ENCODE measurements at places on chromosomes 7 and 10.

- peak; percentile 17 for DNase-seq
These were observed 10.5 kb upstream of the MTPAP start for GRCh38 chr10:30359373-30360206.

DNA sequence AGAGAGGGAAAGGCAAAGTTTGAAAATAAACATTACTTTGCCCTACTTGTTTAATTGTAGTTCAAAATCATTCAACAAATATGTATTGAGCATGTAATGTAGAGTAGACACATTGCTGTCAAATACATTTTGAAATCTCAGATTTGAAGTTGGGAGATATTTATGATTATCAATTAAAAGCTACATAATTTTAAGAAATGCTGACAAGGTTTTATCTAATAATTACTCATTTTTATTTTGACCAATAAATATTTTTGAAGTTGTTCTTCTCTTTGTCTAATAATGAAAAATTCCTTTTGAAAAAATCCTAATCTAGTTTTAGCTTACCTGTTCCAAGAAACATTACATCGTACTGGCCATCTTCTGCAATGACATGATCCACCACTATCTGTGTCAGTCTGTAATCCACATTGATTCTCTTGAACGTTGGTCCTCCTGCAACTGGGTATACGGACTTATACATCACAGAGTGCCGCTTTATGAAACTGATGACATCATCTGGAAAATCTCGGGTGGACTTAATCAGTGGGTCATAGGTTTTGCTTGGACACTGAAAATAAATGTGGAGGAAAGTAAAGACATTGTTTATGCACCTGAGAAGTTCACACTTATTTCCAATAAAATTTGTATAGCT, 164.7 kb downstream of the SEMA3D start:
- no peak for DNase-seq

- DNase-seq, result no peak
These were observed 181.9 kb downstream of the AKR1D1 start for GRCh38 chr7:138258197-138258559.

- DNase-seq, result no peak
These were observed 186.2 kb downstream of the USP6NL start for GRCh38 chr10:11425296-11425610.

DNA sequence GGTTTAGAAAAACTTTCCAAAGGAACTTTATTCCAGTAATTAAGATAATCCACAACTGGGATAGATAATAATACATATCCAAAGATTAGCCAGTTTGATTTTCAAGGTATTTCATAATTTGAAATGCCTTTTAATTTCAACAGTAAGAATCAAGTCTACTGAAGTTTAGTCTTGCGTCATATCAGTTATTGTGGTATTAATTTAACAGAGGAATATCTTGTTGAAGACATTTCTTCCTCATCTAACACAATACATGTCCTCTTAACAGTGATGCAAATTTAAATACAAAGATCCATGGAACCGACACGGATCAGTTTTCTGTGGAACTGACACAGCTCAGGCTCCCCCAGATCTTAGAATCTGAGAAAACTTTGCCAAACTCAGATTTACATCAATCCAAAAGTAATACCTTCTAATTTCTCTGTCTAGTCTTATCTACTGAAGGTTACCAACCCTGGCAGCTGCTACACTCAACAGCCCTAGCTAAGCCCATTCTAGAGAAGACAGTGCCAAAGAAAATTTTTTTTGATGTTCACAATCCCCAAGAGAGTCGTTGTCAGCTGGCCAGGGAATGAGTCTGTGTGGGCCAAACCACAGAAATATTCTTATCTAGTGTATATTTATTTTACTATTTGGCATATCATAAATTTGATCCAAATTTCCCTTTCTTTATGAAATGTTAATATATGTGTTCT, 365.2 kb upstream of the MEOX2 start:
- DNase-seq, result no peak

GRCh38 chr7:124444696-124445480, 320.7 kb downstream of the GPR37 start:
- DNase-seq, result no peak

- DNase-seq, result no peak
These were observed 54.9 kb upstream of the RHOBTB1 start for GRCh38 chr10:60998932-60999331.

DNA sequence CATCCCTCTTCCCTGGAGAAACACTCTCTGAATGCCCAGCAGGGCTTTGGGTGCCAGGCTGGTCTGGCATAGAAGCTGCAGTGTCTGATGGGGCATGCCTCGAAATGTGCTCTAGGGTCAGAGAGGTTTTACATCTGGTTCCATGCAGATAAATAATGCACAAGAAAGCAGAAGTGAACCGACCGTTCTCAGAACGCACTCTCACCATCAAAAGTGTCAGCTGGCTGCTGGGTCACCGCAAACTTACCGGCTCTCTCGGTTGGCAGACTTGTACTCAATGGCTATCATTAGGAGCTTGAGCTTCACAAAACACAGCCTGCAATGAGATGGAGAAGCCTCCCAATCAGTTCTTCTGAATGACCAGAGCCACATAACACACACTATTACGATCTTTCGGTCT, 610.0 kb downstream of the KCNMA1 start:
- DNase-seq, result no peak

DNA sequence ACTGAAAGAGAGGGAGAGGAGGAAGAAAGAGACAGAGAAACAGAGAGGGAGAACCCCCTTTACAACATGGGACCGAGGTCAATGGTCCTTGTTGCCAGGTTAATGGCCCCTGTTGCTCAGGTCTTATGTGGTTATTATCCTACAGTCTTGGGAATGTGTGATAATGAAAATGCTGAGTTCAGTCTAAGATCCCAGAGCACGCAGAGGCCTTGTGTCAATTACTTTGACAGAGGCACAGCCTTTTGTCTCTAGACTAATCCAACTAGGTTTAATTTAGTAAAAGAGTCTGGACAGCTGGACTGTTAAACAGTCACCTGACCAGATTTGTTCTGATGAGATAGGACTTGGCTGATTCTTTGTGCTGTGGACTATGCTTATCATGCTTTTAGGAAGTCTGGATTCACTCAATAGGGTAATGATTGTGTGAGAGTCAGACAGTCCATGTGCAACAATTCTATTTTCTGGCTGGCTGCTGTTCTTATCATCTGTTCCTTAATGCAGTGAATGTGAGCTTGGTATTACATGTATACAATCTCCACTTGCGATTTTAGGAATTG, 157.4 kb upstream of the MAGI2 start:
- no peak for DNase-seq

DNA sequence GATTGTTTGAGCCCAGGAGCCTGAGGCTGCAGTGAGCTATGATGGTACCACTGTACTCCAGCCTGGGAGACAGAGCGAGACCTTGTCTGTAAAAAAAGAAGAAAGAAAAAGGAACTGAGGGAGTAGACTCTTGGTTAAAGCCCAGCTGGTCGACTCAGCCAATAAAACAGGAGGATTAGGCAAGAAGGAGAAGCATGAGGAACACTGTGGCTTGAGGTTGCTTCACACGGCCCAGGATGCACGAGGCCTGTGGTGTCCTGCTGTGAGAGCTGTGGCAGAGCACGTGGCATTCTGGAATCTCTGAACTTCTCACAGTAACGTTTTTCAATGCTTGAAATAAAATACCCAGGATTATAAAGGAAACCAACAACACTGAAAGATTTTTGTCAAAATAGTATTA, 93.3 kb downstream of the CUL2 start:
- no peak for DNase-seq

GRCh38 chr10:124117511-124117785, 24.1 kb upstream of the CHST15 start:
- DNase-seq, result no peak

DNA sequence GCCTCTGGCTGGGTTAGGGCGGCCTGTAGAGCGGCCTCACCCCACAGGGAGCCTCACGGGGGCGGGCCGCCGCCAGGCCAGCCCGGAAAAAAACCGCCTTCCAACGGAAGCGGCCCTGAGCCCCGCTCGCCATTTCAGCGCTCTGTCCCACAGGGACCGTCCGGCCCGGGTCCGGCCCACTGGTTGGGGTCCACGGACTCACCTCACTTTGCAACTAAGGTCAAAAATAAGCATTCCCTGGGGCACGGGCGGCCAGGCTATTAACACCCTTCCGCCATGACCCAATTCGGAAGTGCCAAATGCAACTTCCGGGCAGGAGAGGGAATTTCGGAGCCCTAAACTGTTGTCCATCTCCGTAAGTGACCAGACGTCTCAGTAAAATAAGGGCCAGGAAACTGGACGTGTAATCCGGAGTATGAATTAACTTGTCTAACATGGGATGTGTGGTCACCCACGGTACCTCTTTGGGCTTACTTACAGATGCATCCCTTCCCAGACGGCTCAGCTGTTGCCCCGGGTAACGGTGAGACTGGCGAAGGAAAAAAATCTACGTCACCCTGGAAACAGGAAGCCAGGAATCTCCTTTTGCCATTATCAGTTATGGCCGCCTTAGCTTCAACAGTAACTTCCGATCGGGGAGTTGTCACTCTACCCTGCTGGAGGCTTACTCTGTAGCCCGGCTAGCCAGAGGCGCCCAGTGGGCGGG, at the start of gene BBIP1:
Gene BBIP1 (minus strand): TSS at position 538 of the 706 bp plus-strand sequence. CDS start 1,023 bp downstream, outside the sequence.
- peak; percentile 89 for DNase-seq

Data from frontal cortex (tissue), 4 donors.